ENCODE measurements at places on chromosomes 2 and 18. TPM values are rescaled to one million over a fixed set of nuclear protein-coding genes. Genes with fewer than 3 reads are reported as not detected.
A peak's percentile ranks its signal among the peaks of the same experiment; 100 is the strongest.

SERPINB10 gene
- total RNA-seq = not detected

PLB1 gene
- total RNA-seq = 4.2 TPM

RND3 gene
- 446 TPM for total RNA-seq

MEIS1 gene
- 2.3 TPM for total RNA-seq

ASPRV1 gene
- total RNA-seq = 0.17 TPM

LAMA1 gene
- 48.4 TPM for total RNA-seq

DNA sequence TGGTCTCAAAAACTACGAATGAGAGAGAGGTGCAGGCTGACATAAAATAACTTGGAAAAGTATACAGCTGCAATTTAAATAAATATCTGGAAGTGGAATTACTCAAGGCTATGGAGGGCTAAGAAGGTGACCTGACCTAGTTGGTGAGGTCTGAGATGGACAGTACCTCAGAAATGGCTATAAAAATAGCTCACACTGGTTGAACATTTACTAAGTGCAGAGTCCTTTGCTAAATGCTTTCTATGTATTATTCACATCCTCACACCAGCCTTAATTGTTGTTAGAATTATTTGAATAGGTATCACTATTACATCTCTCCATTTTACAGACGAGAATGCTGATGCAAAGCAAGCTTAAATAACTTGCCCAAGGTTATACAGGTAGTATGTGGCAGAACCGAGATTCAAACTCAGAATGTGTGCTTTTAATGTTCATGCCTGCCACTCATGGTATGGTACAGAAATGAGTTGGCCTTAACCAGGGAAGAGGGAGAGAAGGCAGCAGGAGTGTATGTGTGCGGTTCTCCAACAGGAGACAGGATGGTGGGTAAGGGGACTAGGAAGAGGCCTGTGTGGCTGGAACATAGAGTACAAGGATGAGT is 37.4 kb downstream of the MRPL44 start:
- DNase-seq = no peak

DNA sequence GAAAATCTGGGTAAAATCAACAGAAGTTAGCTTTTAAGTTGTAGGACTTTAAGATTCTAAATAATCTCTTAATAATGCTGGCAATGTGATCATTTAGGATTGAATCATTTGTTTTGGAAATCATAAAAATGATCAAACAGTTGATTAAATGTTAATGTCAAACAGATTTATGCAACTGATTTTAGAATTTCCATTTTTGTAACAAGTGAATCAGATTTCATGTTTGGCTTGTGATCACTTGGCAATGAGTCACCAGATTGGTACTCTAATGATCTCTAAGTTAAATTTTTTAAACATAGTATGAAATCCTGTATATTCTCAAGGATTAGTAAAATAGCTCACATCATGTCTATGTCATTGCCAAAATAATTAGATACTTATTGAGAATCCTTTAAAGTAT is 50.1 kb upstream of the UNC80 start:
- peak; percentile 8 for DNase-seq

DNA sequence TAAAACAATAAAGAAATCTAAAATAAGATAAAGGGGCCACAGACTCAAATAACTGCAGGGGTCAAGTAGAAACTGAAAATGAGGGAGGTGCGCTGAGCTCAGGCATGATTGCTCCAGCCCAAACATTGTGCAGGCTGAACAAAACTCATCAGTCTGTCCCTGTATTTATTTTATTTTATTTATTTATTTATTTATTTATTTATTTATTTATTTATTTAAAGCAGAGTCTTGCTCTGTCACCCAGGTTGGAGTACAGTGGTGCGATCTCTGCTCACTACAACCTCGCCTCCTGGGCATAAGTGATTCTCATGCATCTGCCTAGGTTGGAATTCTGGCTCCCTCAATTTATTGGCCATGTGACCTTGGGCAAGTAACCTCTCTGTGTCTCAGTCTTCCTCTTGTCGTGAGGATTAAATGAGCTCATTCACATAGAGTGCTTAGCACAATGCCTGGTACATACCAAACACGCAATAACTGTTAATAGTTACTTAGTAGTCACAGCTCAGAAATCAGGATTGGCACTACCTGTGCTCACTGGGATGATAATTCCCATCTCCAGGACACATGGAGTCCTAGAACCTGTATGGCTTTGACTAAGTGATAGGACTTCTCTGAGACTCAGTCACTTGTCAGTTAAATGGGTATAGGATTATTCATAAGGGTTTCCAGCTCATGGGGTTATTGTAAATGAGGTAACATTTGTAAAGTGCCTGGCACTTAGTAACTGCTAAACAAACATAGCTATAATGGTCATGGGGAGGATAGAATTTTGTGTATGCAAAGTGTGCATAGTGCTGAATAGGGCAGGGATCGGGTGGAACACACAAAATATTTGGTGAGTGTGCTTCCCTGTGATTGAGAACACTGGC is 6.0 kb downstream of the SPEG start:
- DNase-seq = peak; percentile 54

DNA sequence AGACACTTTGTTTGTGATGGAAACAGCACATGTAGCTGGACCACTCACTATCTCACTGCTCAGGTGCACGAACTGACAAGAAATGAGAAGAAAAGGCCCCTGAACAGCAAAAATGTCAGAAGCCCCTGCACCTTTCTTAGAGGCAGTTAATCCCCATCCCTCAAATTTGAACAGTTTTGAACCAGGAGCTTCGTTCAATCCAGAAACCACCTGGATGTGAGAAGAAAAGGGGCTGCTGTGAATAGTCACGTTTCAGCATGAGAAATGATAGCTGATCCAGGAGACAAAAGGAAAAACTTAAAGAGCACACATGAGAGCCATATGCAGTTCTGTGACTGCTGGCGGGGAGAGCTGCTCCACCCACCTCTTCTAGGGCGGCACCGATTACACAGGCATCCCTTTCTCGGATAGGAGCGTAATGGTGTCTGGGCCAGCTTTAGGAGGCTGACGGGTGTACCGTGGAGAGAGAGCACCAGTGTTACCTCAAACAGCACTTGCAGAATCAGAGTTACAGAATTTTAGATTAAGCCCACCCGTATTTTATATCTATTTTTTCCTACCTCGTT is 117.0 kb upstream of the EML6 start:
- no peak for DNase-seq

- DNase-seq = peak; percentile 99
These were observed 1.9 kb upstream of the SH3BP4 start for GRCh38 chr2:234949762-234950434.

- no peak for DNase-seq
These were observed 89.0 kb downstream of the EIPR1 start for GRCh38 chr2:3288470-3289170.

- DNase-seq = peak; percentile 93
These were observed 1.8 kb downstream of the GPD2 start for GRCh38 chr2:156437931-156438410.

DNA sequence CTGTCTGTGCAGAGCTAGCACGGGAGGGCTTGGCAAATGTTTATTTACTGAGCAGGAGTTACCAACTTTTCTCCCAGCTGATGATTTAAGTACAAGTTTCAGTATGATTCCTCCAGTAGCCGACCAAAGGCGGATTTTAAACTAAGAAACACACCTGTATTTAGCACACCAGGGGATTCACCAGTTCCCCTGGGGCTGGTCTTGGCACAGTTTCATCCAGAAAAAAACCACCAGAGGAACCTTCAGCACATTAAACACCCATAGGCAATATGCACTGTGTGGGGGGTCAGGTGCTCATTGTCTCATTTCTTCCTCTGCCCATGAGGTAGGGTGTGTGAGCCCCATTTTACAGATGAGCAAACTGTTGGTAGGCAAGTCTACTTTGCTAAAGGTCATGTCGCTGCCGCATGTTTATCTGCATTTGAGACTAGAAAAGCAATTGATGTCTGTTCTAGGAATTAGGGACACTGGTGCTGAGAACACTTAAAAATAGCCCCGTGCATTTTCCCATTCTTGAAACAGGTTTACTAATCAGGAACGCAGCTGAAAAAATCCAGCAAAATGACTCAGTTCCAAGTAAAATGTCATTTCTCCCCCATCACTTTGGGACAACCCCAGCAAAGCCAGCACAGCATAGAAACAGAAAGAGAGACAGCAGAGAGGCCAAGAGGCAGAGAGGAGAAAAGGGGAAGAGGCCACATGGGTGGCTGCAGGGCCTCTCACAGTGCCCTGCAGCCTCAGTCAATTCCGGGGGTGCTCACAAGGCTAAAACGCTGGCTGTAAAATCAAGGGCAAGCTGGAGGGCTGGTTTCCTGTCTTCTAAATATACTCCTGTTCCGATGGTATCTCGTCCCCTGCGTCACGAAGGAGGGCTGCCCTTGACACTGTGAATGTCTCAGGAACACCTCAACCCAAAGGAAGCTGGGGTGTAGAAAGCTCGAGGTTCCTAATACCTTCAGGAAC is 166.8 kb upstream of the ID2 start:
- no peak for DNase-seq

GRCh38 chr2:118089139-118089800 is 999 bp downstream of the INSIG2 start:
- peak; percentile 68 for DNase-seq

DNA sequence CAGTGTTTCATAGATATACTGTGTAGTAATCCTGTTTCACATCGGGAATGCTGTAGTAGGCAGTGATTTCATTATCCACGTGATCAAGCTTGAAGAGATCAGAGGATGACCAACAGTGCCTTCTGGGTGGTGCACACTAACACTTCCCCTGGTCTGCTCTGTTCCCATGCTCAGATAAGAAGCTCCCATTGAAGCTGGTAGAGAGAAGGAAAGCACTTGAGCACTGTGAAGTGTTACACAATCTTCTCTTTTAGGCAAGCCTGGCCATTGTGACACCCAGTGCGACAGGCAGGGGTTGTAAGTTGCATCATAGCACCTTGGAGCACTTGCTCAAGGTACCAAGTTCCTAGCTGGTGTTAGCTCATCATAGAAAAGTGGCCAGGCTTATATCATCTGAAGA is 30.6 kb upstream of the GPD2 start:
- DNase-seq = peak; percentile 6

DNA sequence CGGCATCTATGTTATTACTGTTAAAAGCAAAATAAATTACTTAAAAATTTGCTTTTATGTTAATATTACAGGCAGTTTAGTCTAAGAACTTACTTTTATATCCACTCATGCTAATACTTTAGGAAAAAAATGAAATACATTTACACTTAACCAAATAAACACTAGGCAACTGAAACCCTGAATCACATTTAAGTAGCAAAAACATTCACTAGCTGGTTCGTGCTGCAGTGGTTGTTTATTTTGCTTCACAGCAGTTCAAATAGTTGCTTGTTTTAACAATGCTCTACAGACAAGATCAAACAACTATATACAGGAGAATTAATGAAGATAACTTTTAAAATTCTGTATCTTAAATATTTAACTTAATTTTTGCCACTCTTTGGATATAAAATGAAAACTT is 60.8 kb downstream of the ABCG8 start:
- DNase-seq = no peak

DNA sequence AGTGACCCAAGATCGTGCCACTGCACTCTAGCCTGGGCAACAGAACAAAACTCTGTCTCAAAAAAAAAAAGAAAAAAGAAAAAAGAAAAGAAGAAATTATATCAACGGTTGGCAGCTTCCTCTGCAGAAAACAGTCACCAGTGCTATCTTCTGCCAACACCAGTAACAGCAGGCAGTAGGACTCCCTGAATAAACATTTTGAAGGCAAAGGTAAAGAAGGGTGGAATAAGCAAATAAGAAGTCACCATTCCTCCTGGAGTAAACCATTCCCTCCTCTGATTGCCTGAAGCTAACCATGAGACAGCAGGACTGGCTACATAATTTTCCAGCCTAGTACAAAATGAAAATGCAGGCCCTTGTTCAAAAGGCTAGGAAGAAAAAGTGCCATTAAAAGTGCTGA is 9.0 kb upstream of the RNF103 start:
- DNase-seq = no peak

- no peak for DNase-seq
These were observed 128.4 kb downstream of the KLHL29 start for GRCh38 chr2:23513245-23513871.

DNA sequence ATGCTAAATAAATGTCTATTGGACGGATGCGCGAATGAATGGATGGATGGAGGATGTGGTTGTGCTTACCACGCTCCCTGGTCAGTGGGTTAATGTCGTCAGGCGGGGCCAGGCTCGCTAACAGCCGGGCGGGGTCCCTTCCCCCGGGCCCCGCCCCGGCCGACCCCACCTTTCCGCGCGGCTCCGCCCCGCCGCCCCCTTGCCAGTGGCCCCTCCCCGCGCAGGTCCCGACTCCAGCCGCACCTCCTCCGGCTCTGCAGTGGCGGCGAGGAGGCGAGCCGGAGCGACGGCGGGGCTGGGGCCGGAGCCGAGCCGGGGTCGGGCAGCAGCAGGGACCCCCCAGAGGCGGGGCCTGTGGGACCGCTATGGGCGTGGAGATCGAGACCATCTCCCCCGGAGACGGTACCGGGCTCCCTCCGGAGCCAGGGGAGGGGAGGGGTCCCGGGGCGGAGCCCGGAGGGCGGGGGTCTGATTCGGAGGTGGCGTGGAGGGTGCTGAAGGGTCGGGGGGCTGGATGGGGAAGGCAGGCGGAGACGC is at the start of gene FKBP1B:
FKBP1B (plus strand) TSS at position 257 of the 537 bp plus-strand sequence; CDS start at position 366, 109 bp downstream.
- DNase-seq = peak; percentile 76

DNA sequence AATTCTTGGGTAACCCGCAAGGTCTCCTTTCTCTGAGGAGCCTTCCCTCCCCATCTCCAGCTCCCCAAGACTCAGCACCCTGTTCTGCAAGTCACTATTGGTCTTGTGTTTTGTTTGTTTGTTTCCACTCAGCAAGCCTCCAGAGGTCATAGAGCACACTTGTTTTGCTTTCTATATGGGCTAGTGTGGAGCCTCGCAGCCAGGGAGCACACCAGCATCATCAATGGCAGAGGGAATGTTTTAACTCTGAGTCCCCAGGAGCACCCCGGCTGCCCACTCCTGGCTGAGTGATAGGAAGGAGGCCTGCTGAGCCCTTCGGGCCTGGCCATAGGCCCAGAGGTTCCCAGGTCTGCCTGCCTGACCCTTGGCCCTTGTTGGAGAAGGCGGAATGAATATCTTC is 36.6 kb downstream of the GLI2 start:
- no peak for DNase-seq

- DNase-seq = peak; percentile 5
These were observed 143.8 kb downstream of the PIEZO2 start for GRCh38 chr18:11005528-11005927.

- no peak for DNase-seq
These were observed 11.6 kb upstream of the TBC1D8 start for GRCh38 chr2:101162561-101163330.

GRCh38 chr2:64627860-64628841 is 25.6 kb downstream of the SERTAD2 start:
- no peak for DNase-seq

DNA sequence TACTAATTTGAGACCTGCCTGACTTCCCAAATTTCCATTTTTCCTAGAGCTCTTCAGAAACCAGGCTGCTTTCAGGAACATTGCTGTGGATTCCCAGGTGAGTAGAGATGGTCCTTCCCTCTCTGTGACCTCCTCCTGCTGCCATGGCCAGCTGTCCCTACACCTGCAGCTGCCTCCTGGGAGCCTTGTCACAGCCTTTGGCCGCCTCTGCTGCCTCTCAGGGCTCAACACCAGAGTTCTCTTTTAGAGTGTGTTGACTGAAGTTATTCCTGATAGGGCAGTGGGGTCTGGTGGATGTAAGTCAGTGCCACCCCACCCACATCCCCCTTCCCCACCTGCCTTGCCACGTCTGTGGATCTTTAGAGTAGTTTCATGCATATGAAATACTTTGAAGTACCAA is 22.9 kb downstream of the SPATS2L start:
- no peak for DNase-seq

Data from mammary epithelial cell (primary cell).